ENCODE measurements at places on chromosomes 7 and 10.
A peak's percentile ranks its signal among the peaks of the same experiment; 100 is the strongest.

GRCh38 chr10:129466703-129467358 is at the start of gene MGMT:
TSS of gene MGMT (plus strand) at chr10:129467241.
- DNase-seq, result peak; percentile 98

- DNase-seq, result no peak
Measured at GRCh38 chr10:31322647-31323046, 3.6 kb downstream of the ZEB1 start.

- DNase-seq, result no peak
Measured at GRCh38 chr7:19969859-19970493, 196.6 kb upstream of the TMEM196 start.

- DNase-seq, result no peak
Measured at GRCh38 chr7:7972922-7973594, 4.5 kb downstream of the GLCCI1 start.

DNA sequence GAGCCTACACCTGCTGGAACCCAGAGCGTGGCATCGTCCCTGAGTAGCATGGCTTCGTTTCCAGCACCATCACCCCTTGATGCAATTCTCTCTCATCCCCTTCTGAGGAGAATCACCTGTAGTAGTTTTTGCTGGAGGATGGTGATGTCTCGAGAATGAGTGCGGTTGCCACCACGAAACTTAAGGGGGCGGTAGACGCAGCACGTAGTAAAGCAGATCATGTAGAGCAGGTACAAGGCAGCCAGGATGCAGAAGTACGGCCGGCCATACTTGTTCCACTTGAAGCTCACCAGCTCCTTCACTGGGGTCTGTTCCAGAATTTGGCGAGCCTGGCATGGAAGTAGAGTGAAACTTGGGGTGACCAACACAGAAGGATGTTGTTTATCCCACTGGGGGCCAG is 8.1 kb downstream of the TRPV5 start:
- no peak for DNase-seq

- DNase-seq, result peak; percentile 64
Measured at GRCh38 chr10:16891375-16892313, 74.4 kb upstream of the RSU1 start.

GRCh38 chr7:85750454-85750949 is 563.6 kb upstream of the SEMA3D start:
- DNase-seq, result no peak

GRCh38 chr10:124651402-124651891 is 92.7 kb downstream of the FAM53B start:
- DNase-seq, result no peak

GRCh38 chr10:25036381-25036780 is 20.0 kb downstream of the THNSL1 start:
- no peak for DNase-seq

GRCh38 chr10:7245505-7245904 is 165.3 kb downstream of the SFMBT2 start:
- no peak for DNase-seq

DNA sequence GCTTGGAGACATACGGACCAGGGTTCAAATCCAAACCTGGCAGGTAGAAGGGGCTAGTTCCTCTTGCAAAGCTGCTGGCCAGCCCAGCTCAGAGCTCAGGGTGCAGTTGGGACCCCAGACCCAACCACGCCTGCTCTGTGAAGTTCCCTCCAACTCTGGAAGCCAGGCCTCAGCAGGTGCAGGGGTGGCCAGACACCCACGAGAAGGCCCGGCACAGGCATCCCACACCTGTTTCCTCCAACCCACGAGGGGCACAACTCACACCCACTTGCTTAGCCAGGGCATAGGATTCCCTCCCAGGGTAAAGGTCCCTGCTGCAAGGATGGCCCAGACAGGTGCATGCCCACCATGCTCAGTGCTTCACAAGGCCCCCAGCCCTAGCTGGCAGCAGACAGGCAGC is 262.4 kb downstream of the GRID1 start:
- no peak for DNase-seq

DNA sequence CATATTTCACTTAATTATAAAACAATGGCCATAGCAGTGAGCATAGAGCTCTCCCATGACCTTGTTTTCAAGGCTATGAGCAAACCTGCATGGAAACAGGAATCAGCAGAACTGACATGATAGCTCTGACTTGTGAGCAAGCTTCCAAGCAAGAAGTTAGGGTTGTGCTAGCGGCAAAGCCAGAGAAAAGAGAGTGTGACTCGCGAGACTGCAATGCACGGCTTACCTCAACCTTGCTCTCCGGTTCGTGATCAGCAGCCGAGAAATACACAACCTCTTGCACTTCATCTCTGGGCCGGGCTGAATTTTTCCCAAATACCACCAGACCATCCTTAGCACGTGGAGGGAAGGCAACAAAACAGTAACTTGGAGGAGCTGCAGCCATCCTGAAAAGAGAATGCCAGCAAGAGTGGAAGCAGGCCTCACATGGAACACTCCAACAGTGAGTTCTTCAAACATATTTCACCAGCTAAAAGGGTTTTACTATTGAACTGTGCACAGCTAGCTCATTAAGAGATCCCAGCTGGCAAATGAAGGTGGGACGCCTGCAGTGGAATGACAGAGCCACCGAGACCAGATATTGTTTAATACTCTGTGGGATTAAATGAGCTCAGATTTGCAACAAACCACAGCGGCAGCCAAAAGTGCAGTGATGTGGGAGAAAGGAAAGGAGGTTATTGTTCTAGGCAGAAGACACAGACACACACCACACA is 20.8 kb downstream of the SCRN1 start:
- no peak for DNase-seq

- DNase-seq, result no peak
Measured at GRCh38 chr7:34247468-34247867, 342.1 kb downstream of the BMPER start.

DNA sequence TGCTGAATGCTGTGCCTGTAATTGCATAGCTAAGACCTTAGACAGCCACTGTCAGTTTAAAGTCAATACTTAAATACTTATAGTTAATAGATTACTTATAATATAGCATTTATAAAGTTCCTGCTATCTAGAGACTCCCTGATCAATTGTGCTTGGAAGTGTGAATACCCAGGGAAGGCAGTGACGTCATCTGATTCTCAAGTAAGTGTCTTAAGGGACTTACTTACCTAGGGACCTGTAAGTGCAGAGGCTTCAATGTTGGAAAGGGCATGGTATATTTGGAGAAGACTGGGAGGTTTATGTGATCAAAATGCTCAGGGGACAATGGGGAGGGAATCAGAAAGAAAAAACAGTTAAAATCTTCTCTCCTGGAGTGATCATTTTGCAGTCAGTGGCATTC is 55.0 kb downstream of the BICC1 start:
- no peak for DNase-seq

GRCh38 chr10:60209874-60210570 is 179.7 kb downstream of the ANK3 start:
- no peak for DNase-seq

GRCh38 chr10:60951272-60951724 is 7.3 kb upstream of the RHOBTB1 start:
- DNase-seq, result no peak

GRCh38 chr7:11193131-11193867 is 219.6 kb downstream of the PHF14 start:
- DNase-seq, result no peak

GRCh38 chr10:1360558-1361164 is 304.5 kb downstream of the WDR37 start:
- DNase-seq, result no peak

DNA sequence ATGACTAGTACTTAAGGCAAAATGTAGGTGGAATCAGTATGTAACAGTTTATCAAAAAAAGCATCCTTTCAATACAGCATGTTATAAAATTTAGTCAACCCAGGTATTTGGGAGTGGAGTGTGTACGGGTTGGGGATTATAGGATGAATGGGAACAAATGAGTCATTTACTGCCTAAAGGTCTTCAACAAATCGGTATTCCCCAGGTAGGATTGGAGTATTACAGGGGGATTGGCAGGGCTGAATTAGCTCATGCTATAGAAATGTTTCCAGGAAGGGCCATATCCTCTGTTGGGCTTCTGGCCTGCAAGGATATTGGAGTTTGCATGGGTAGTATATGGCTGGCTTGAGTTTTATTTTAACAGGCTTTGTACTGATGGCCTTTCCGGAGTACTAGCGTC is 723.7 kb downstream of the SORCS1 start:
- DNase-seq, result no peak

- no peak for DNase-seq
Measured at GRCh38 chr10:88091490-88092061, 228.2 kb downstream of the PTEN start.

GRCh38 chr10:82874671-82875070 is 999.7 kb downstream of the NRG3 start:
- no peak for DNase-seq

DNA sequence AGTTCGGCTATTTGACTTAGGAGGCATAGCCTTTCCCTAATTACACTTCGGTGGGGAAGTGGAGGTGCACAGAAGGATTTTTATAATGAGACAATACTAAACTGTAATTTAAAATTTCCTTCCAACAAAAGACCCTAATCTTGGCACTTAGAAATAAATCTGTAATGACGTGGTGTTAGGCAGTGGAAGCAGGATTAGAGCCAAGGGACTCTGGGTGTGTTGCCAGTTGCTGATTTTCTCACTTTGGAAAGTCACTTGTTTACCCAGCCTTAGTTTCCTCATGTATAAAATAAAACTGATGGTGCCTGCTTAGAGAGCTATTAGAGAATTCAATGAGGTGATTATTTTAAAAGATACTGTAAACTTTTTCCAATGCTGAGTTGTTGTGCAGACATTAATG is 287.2 kb downstream of the AUTS2 start:
- DNase-seq, result no peak

DNA sequence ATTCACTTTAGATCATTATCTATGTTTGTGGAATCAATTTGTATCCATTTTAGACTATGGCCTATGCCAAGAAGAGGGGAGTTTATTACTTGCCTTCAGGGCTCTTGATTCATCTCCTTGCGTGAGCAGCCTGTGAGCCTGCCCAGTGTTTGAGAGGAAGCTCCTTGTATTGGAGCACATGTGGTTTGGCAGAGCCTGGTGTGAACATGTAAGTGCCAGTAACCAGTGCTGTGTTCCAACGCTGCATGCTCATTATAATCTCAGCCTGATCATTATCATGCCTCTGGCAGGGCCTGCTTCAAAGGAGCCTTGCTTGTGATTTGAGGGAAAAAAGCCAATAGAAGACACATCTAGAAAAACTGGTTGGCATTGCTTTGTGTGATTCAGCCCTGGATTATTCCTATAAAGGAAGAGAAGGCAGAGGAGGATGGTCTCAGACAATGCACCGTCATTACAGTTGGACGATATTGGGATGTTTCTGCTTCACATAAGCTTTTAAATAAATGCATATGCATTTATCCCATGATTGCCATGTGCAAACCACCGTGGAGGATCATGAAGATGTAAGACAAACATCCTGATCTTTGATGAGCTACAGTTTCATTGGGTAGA is 203.4 kb upstream of the AHR start:
- DNase-seq, result no peak

DNA sequence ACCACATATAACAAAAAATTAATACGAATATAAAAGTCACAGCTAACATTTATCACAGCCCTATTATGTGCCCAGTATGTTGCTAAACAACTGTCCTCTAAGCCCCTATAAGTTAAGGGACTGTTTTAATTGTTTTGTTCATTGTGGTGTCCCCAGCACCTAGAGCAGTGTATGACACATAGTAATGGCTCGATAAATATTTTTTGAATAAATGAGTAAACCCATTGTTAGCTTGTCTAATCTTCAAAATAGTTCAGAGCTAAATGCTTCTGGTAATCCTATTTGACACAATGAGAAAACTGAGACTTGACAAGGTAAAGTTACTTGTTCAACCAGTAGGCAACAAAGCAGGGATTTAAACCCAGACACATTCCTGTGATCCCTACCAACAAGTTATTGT is 78.4 kb upstream of the NEUROD6 start:
- DNase-seq, result no peak

GRCh38 chr10:48895803-48896195 is 43.8 kb downstream of the LRRC18 start:
- DNase-seq, result no peak

- DNase-seq, result no peak
Measured at GRCh38 chr10:63765126-63765525, 243.9 kb downstream of the REEP3 start.

DNA sequence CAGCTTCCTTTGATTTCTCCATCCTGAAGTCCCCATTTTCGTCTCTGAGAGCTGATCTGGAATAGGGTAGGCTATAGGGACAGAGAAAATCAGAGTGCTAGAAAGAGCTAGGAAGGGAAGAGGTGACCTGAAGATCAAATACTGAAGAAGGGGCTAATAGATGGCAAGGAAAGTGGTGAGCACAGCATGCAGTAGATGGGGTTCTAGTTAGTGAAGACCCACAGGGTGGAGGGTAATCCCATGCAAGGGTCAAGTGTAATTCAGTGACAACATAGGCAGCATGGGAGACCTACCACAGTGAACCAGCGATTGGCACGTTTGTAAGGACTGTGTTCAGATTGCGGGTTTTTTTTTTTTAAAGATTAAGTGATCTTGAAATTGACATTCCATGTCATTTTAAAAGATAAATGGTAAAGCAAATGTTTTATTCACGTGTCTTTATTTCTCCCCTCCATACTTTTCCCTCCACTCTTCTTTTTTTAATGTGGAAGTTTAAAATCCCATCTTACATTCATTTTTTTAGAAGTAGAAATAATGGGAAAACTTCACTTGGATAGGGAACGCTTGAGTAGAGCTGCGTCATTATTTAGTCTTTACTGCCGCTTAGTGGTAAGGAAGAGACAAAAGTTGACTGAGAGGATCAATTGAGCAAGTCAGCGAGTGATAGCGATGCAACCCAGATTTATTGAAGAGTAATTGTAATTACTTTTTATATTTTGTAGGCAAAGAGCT is 21.0 kb upstream of the ABI1 start:
- no peak for DNase-seq

- no peak for DNase-seq
Measured at GRCh38 chr10:92119340-92119739, 171.5 kb downstream of the CPEB3 start.

DNA sequence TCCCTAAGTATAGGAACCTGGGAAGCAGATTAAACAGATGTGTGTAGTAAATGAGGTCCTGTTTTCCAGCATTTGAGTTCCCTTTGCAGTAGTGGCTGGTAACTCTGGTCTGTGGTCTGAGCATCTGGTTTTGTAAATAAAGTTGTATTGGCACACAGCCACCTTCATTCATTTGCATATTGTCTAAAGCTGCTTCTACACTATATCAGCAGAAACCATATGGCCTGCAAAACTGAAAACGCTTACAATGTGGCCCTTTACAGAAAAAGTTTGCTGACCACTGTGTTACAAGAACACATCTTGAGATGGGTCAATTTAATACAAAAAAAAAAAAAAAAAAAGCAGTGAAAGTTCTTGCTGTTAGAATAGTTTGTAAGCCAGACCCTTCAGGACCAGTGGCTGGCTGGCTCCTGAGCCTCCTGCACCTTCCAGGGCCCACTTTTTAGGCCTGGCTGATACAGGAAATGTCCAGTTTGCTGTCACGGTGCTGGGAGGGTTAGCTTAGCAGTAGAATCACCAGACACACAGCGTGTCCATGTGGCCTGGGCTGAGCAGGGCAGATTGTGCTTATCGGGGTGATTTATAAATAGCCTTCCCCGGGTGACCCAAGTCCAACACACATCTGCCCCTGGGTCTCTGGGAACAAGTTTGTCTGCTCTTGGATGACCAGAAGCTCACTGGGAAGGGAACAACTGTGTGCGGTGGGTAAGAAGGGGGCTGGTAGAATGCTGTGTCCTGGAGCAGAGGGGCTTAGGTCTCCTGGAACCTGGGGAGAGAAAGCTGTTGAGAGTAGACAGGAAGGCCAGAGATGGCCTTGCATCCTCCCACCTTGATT is 1.4 kb downstream of the C10orf71 start:
- DNase-seq, result no peak

GRCh38 chr10:9786576-9786975 is 1231.1 kb upstream of the CELF2 start:
- DNase-seq, result no peak

GRCh38 chr7:157397036-157397720 is 60.4 kb downstream of the DNAJB6 start:
- DNase-seq, result no peak
